ENCODE measurements at places on chromosomes 2 and 18.

DNA sequence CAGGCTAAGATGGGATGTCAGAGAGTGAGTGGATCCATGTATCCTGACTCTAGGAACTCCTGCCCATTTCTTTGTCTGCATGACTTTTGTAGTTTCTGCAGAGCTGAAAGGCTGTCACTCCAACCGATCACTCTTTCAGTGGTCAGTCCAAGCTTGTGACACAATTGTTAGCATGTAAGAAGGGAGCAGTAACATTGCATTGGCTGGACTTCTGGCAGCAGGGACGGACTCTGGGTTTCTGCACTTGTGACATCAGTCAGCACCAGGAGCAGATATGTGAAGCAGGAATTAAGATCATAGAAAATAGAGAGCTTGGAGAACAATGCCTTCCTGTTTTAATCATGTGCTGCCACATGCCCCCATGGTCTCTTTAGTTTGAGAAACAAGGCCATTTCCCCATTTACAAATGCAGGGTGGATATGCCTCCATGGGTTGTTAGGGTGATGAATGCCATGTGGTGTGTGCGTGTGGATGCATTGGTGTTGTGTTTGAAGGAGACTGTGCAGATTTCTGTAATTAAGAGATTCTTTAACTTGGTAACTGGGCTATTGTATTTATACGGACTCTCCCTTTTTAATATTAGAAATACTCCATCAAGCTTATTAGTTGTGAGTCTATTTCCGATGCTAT is 214.3 kb upstream of the EPHA4 start:
- DNase-seq, result no peak

DNA sequence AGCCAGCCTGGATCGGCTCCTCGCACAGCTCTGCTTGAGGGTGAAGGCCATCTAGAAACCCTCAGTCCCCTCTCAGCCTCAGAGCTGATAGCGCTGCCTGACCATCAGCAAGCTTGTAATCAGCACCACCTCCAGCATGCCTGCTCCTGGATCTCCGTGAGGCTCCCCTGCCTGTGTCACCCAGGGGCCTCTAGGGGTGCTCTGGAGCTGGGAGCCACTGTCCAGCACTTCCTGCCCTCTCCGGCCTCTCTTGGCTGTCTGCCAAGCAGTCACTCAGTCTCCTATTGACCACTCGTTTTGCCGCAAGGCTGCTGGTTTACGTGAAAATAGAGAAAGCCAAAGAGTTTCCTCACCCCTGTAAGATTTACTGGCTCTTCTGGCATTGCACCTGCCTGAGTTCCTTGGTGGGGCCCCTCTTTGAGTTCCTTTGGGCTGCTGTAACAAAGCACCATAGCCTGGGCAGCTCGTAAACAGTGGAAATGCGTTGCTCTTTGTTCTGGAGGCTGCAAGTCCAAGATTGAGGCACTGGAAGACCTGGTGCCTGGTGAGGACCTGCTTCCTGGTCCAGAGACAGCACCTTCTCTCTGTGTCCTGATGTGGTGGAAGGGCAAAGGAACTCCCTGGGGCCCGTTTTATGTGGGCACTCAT is 17.9 kb downstream of the CAPN10 start:
- no peak for DNase-seq

DNA sequence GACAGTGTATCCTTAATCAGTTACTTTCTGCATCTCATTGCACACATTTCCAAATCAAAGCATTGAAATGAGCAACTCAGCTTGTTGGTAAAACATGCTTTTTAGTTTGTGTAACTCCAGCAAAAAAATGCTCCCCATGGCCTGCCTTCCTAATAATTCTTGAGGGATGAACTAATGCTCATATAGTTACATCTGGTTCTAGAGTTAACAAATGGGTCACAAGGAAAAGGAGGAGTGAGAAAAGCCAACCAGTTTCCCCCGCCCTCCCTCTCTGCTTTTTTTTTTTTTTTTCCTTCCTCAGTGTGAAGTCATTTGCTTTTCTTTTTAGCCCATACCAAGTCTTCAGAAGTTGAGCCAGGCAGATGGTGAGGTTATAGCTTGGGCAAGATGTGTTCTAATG is 231.7 kb downstream of the MTX2 start:
- no peak for DNase-seq

DNA sequence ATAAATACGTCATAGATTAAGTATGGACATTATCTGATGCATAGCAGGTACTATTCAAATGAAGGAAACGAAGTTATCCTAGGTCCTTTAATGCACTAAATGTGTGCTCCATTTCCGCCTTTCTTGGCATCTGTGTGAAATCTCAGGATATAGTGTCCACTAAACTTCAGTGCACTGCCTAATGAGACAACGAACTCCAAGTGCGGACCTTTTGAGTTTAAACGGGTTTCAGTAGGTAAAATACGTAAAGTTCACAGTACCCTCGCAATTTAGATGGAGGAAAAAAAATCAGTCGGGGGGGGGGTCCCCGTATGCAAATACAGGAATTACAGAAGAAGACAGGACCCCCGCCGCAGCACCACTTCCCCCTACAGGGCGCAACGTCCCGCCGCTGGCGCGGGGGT is 729 bp upstream of the REL start:
- DNase-seq, result no peak

DNA sequence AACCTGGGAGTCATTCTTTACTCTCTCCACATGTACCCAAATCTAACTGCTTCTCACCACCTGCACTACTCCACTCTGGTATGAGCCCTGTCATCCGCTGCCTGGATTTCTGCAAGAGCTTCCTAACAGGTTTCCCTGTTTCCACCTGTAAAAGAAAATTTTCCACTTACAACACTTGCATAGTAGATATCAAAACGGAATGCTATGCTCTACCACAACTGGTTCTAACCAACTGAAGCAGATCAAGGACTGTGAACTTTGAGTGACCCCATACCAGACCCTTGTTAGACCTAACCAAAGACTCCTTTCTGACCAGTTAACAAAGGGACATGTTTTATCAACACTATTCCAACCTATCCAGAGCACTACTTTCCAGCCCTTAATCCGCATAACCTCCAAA is 3.8 kb upstream of the TMEM131 start:
- no peak for DNase-seq

DNA sequence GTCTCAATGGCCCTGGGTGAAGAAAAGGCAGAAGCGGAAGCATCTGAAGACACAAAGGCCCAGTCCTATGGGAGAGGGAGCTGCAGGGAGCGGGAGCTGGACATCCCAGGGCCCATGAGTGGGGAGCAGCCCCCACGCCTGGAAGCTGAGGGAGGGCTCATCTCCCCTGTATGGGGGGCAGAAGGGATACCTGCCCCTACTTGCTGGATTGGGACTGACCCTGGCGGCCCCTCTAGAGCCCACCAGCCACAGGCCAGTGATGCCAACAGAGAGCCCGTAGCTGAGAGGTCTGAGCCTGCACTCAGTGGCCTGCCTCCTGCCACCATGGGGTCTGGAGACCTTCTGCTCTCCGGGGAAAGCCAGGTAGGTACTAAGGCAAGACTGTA is 13.2 kb downstream of the CEP68 start:
- no peak for DNase-seq

DNA sequence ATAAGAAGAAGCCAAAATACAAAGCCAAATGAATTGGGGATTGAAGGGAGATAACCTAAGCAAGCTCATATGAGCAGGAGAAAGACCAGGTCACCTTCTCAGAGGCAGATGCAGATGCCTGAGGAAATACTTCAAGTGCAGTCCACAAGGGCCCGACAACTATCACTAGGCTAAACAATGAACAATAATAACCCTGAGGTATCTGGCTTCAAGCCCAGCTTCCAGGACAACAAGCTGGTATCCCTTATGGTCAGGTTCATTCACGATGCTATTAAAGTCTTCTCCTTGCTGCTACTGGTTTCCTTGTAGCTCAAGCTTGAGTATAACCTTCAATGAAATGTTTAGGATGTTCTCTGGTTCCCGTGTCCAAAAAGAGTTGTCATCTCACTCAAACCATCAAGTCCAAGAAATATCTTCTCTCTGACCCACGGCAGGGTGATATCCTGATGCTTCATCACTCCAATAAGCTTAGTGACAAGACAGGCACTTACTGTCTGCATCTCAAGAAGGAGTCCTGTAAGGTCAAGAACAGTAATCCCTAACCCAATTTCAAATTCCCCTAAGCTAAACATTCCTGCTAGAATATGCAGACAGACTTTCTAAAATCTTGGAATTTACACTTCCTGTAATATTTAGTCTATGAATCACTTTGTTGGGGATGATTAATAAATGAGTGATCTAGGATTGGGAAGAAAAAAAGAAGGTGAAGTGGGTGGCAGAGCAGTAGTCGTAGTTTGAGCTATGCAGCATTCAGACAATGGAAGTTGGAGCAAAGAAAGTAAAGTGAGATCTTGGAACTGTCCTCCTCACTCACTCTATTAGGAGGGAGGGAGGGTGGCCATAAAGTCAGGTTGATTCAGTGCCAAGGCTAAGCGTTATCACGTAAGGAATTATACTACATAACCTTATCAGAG is 33.1 kb downstream of the CHN1 start:
- no peak for DNase-seq

- DNase-seq, result no peak
Observed at GRCh38 chr2:41540272-41540998, 507.4 kb upstream of the PKDCC start.

DNA sequence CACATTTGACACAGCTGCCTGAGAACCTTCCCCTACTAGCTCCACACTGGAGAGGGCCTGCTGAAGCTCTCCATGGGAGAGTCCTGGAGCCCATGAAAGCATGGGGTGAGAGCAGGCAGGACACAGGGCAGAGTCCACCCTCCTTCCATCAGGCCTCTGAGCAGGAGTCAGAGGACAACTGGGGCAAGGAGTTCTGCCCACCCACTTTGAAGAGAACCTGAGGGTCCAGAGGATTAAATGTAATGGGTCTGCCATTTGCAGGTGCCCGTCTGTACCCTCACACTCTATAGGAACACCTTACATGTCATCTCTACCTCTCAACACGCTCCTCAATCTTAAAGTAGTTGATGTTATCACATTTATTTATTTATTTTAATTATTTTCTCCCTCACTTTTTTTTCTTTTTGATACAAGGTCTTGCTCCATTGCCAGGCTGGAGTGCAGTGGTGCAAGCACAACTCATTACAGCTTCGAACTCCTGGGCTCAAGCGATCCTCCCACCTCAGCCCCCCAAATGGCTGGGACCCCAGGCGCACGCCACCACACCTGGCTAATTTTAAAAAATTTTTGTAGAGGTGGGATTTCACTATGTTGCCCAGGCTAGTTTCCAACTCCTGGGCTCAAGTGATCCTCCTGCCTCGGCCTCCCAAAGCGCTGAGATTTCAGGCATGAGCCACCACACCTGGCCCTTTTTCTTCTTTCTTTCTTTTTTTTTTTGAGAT is 10.2 kb downstream of the ADRA2B start:
- no peak for DNase-seq

- DNase-seq, result no peak
Observed at GRCh38 chr2:138058427-138058826, 94.2 kb downstream of the HNMT start.

DNA sequence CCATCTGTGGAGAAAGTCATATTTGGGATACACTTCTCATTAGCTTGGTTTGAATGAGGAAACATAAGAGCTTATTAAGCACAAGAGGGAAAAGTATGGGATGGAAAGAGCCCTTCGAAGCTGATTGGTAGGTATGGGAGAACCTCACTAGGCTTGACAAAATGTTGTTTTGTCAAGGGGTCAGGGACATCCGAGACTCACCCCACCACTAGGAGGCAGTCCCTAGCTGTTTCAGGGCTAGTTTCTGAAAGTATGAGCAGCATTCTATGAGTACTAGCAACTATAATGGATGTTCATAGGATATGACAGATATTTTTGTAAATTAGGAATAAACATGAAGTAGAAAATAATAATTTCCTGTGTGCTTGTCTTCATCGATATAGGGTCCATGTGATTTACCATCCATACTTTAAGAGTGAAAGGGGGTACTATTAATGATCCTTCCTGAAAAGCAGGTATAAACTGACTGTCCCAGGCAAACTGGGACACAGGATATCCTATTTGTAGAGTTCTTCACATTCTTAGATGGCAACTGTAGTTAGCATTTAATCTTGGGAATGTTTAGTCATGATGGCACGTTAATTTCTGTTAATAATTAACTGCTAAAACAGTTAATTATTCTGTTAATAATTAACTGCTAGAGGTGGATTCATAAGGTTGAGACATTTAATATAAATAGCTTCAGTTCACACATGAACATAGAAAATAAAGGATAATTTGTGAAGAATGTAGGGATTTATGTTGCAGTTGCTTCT is 28.4 kb downstream of the OTX1 start:
- DNase-seq, result no peak

DNA sequence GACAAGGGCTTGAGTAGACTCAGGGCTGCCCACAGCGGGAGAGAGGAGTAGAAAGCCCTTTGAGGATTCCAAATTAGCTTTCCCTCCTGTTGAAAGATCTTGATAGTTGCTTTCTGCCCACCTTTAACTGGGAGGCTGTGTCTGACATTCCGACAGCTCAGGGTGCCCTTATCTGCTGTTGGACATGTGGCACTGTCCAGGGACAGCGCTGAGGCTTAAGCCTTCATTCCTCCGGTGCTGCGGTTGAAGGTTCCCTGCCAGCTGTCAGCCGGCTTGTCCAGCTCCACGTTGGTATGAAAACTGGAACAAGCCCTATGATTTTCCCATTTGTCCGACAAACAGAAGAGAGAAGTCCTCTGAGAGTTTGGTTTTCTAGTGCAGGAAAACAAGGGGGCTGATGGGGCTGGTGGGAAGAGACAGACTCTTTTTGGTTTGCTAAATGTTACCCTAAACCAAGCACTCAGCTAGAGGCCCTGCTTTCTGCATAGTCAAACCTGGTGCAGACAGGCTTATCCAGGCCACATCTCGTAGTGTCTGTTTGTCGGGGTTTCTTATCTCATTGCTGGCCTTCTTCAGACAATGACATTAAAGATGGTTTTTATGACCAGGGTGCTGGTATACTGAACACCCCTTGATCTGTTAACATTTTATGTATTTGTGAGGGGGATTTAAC is 24.5 kb downstream of the GREB1 start:
- no peak for DNase-seq
